ENCODE measurements at places on chromosomes 11 and 22. TPM values are rescaled to one million over a fixed set of nuclear protein-coding genes. Genes with fewer than 3 reads are reported as not detected.

GRCh38 chr22:39205344-39206021 is 39.3 kb downstream of the PDGFB start:
- DNase-seq, result no peak

DNA sequence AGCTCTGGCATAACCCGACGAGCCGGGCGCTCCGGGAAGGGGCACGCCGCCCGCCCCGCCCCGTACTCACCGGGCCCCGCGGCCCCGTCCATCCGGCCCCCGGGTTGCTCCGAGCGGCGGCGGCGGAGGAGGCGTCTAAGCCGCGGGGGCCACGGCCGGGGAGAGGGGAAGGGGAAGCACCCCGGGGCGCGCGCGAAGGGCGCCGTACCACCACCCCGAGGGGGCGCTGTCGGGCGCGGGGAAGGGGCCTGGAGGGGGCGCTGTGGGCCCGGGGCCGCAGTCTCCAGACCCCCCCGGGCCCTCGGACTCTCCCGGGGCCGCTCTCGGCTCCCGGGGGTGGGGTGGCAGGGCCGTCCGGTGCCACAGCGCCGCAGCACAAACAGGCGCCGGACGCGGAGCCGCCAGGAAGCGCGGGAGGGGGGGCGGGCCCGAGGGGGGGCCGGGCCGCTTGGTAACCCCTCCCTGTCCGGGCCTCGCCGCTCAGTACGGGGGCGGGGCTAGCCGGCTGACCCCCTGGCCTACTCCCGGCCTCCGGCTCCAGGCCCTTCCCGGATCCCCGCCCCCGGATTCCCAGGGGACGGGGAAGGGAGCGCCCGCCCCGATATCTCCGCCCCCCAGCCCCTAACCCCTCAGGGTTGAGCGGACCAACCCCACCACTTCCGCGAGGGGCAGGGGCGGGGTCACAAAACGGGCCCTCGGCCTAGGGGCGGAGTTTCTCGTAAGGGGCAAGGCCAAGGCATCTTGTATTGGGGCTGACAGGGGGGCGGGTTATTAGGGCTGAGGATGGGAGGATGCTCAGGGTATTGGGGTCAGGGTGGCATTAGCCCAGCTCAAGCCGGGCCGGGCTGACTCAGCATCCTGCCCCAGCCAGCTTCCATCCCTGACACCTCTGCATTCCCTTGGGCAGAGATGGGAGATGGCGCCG is at the start of the genes EML3 and ROM1:
Gene EML3 (minus strand): TSS at position 410 of the 925 bp plus-strand sequence. CDS start 318 bp downstream, at position 92.
Gene ROM1 (plus strand): TSS at position 892 of the 925 bp plus-strand sequence. CDS start 25 bp downstream, at position 917.
- DNase-seq, result peak; percentile 80

GRCh38 chr22:30474683-30475424 is 3.0 kb upstream of the SEC14L3 start:
- no peak for DNase-seq

DNA sequence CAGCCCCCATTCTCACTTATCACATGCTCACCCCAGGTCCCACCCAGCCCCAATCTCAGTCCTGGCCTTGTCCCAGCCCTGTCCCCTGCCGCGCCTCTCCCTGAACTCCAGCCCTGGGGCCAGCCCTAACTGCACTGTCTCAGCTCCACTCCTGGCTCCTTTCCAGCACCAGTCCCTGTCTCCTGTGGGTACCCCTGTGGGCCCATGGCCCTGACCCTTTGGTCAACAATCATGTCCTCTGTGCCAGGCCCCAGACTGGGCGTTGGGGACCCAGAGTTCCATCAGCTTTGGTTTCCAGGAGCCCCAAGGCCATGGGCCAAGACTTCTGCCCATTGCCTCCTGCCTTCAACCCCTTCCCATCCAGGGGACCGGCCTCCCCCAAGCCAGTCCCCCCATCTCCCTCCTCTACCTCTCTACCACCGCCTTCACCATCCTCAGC is 757 bp downstream of the SPI1 start:
- DNase-seq, result no peak

DNA sequence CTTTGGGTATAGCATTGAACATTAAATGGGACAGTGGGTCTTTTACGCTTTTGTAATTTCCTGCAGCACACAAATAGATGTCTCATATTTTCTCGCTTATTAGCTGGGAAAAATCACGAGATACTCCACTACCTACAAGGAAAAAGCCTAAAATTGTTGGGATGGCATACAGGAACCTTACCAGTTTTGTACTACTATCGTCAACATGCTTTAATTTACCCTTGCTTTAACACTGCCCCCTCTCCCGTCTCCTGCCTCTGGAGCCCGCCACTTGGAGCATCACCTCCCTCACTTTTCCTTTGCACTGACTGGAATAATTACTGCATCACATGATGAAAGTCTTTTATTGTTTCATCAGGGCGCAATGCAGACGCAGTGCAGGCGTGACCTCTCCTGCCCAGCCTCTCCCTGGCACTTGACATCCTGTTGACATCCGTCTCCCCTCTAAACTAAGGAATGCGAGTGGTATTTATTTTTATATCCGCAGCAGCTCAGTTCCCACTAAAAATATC is 1.0 kb upstream of the FNBP4 start:
- DNase-seq, result peak; percentile 61

- no peak for DNase-seq
Observed at GRCh38 chr11:80621871-80622270, 1181.0 kb upstream of the TENM4 start.

- DNase-seq, result peak; percentile 81
Observed at GRCh38 chr11:112226062-112226830, at the start of gene PTS. TSS of gene PTS (plus strand) at chr11:112226428. CDS start at chr11:112226444, 16 bp downstream.

GRCh38 chr11:62433141-62433903 is 14.5 kb downstream of the SCGB1A1 start:
- DNase-seq, result peak; percentile 66

DNA sequence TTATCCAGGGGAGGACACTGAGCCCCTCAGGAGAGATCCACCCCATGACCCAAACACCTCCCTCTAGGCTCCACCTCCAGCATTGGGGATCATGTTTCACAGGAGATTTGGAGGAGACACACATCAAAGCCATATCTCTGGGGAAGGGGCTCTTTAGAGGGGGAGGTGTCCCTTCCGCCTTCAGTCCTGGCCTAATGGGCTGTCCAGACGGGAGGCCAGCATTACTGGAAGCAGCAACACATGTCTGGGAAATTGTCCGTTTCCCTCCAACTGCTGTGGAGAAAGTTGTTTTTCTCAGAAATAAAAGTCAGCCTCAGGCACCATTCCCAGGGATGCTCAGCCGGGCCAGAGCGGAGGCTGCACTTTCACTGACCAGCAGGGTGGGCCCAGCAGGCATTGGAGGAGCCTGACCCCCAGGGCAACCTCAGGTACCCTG is 9.5 kb downstream of the CACNA1I start:
- DNase-seq, result no peak

DNA sequence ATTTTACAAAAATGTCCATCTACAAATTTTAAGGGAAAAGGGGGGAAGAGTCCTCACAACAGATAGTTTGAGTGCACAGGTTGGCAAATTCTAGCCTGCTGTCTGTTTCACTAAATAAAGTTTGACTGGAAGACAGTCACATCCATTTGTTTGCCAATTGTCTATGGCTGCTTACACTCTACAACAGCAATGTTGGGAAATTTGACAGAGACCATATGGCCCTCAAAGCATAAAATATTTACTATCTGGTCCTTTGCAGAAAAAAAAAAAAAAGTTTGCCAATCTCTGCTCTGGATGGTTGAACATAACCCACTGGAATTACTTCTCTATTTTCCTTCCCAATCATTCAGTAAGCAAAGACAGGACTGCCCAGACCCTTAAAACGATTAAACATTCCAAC is 88.2 kb downstream of the FCHSD2 start:
- no peak for DNase-seq

DNA sequence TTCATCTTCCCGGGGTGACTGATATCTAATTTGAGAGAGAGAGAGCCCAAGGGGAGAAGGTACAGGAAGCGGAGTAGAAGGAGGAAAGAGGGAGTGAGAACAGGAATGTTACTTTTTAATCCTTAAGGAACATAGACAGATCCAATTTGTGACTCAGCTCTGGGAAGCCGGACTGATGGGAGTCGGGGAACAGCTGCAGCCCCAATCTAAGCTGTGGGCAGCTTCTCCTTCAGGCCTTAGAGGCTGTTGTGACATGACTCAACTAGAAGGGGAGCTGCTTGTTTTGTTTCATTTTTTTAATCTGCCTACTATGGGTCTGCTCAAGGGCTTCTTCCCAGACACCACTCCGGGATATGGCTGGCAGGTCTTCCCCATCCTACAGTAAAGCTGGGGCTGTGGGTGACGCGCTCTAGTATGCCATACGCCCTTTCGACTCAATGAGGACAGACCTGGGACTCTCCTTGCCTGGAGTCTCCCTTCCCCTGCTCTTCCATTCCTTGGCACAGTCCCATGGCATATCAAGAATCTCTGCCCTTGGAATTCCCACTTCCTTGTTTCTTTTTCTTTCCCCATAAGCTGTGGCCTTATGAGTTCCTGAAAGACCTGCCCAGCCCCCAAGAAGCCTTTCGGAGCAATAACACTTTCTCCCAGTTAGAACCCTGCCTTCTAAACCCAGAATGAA is 103.3 kb upstream of the AKIP1 start:
- DNase-seq, result no peak

GRCh38 chr11:117808784-117809183 is 11.8 kb upstream of the DSCAML1 start:
- no peak for DNase-seq

GRCh38 chr11:74905326-74905725 is 43.6 kb downstream of the XRRA1 start:
- no peak for DNase-seq

GRCh38 chr11:126485021-126485792 is 129.7 kb downstream of the ST3GAL4 start:
- no peak for DNase-seq

- no peak for DNase-seq
Observed at GRCh38 chr11:111808063-111808588, 41.9 kb upstream of the PPP2R1B start.

GRCh38 chr22:37638391-37639069 is 939 bp upstream of the SH3BP1 start:
- DNase-seq, result no peak

- DNase-seq, result no peak
Observed at GRCh38 chr11:8733852-8734251, 51.3 kb downstream of the RPL27A start.

- DNase-seq, result no peak
Observed at GRCh38 chr11:95702526-95702925, 87.1 kb downstream of the FAM76B start.

DNA sequence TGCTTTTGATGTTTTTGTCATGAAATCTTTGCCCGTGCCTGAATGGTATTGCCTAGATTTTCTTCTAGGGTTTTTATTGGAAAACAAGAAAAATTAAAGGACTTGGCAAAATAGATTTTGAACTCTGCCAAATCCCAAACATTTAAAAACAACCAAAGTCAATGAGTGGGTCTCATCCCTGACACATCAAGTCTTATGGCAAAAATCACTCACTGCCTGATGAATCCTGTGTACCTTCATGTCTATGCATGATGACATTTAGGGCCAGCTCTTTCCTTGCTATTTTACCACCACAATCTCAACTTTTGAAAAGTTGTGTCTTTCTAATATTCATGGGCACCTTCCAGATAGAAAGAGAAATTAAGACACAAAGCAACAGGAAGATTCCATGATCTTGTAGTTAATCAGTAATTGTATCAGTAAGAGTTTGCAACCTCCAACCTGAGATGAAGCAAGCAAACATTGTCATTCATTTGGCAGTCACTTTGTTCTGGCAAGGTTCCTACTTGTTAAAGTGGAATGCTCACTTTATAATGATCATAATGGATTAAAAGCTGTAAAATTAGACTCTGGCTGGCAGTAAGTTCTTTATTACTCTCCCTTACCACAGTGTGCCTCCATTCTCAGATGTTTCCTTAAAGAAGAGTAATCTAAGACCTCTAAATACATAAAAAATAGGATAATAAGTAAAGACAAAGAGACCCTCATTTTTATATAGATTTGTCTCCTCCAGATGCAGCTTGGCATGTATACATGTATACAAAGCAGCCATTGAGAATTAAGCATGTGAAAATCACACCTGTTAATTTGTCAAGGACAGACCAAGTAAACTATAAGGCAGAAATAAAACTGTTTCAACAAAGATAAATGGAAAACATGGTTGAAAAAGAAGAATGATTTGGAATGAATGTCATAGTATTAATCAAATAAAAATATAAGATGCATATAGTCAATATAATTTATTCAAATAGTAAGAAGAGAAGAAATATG is 51.6 kb downstream of the ETS1 start:
- DNase-seq, result no peak

- no peak for DNase-seq
Observed at GRCh38 chr11:37182031-37182430, 584.0 kb upstream of the RAG2 start.

- DNase-seq, result no peak
Observed at GRCh38 chr22:49090853-49091135, 736.9 kb downstream of the BRD1 start.

DNA sequence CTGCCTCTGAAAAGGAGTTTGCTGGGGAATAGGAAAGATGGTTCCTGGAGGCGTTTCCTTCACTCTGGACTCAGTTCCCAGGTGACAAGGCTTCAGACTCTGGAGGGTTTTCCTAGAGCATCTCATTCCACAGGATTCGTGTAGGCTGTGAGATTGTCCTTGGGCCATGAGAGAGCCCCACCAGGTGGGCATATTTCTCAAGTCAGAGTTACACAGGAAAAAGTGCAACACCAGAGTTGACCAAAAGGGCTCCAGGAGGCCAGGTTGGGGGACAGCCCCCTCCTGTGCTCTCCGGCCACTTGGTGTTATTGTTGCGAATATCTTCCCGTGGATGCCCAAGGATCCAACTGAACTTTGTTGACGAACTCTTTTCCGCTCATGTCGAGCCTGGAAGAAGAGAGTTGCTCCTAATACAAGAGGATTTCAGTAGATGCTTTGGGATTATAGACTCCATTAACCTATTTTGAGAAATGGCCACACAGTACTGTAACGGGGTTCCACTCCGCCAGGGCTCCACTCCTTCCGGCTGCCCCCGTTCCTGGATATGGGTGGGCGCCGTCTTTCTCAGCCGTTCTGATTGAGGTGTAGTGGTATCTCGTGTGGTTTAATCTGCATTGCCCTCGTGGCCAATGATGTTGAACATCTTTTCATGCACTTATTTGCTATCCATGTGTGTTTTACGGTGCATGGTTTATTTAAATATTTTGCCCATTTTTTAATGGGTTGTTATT is 580.3 kb downstream of the BRD1 start:
- DNase-seq, result peak; percentile 10

CCDC179 gene
- not detected for total RNA-seq

OR2AG2 gene
- total RNA-seq, result 3.6 TPM

ANKK1 gene
- 1.4 TPM for total RNA-seq

KRTAP5-2 gene
- not detected for total RNA-seq

ANKRD49 gene
- total RNA-seq, result 23.6 TPM

SMTNL1 gene
- not detected for total RNA-seq

FAM180B gene
- total RNA-seq, result 11.2 TPM

HORMAD2 gene
- total RNA-seq, result not detected

ALX4 gene
- total RNA-seq, result 1.9 TPM

Measured in breast epithelium (tissue), 4 donors.